ENCODE measurements at places on chromosomes 12 and 14. TPM values are rescaled to one million over a fixed set of nuclear protein-coding genes. Genes with fewer than 3 reads are reported as not detected.

DNA sequence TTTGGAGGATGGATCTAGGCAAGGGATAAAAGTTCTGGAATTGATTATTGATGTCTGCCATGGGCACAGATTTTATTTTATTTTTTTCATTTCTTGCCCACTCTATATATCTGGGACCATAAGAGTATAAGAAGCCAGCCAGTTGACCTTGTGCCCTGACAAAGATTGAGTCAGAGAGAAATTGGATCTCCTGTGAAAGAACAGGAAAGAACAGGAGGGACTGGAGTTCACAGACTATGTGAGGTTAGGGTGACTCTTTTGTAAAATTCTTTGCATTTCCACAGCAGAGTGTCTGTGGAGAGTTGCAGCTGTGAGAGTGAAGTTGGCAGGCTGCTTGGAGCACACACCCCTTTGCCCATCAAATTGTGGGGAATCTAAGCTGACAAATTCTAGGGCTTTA, 358.4 kb upstream of the TBX3 start:
- DNase-seq: no peak
- H3K4me3 ChIP-seq: no peak overlapping the region
- H3K27me3 ChIP-seq: no peaks in the 10 kb centered on the region

DNA sequence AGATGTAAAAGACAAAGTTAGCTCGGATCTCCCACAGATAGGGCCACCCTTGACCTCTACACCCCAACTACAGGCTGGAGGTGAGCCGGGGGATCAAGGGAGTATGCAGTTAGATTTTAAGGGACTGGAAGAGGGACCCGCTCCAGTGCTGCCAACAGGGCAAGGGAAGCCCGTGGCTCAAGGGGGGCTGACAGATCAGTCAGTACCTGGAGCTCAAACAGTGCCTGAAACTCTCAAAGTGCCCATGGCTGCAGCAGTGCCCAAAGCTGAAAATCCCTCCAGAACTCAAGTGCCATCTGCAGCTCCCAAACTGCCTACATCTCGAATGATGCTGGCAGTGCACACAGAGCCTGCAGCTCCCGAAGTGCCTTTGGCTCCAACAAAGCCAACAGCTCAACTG, 10.4 kb downstream of the NYNRIN start:
- no peaks in the 10 kb centered on the region for H3K27me3 ChIP-seq
- peaks cover 22% of the 10 kb centered on the region for H3K4me1 ChIP-seq
- no peak for DNase-seq
- no peak overlapping the region for H3K4me3 ChIP-seq
- H3K36me3 ChIP-seq: peaks cover 61% of the 10 kb centered on the region

- H3K27ac ChIP-seq: no peak overlapping the region
- H3K36me3 ChIP-seq: no peaks in the 10 kb centered on the region
- H3K4me3 ChIP-seq: no peak overlapping the region
These were observed 951 bp downstream of the NR1H4 start for GRCh38 chr12:100474617-100475016.

GRCh38 chr12:28060871-28061270, 88.3 kb upstream of the PTHLH start:
- H3K36me3 ChIP-seq: no peaks in the 10 kb centered on the region
- H3K4me3 ChIP-seq: no peak overlapping the region
- H3K27me3 ChIP-seq: no peaks in the 10 kb centered on the region
- DNase-seq: no peak
- no peak overlapping the region for H3K27ac ChIP-seq

DNA sequence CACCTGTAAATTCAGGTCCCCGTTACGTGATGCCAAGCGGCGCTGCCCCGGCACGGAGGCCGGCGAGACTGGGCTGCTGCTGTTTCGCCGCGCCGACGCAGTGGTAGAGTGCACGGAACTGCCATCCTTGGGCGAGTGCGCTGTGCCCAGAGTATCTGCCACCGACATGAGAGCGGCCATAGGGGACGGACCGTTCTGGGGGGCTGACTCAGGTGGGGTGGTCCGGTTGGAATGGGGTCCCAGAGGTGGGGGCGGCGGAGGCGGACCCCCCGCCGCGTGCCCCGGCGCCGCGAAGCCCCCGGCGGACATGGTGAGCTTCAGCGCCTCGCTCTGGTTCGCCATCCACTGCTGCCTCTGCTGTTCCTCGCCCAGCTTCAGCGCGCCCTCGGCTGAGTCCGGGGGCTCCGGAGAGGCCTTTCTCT, 2.8 kb downstream of the IRF2BPL start:
- peak overlapping the region; percentile 92 for H3K4me3 ChIP-seq
- no peaks in the 10 kb centered on the region for H3K27me3 ChIP-seq
- peaks cover 17% of the 10 kb centered on the region for H3K36me3 ChIP-seq
- H3K27ac ChIP-seq: peak overlapping the region; percentile 89

The ANO2 gene
- total RNA-seq: 3.4 TPM

The SOX5 gene
- 7.3 TPM for total RNA-seq

Measured in muscle of leg (tissue), 16 donors.